ENCODE measurements at places on chromosomes 12 and 14.

DNA sequence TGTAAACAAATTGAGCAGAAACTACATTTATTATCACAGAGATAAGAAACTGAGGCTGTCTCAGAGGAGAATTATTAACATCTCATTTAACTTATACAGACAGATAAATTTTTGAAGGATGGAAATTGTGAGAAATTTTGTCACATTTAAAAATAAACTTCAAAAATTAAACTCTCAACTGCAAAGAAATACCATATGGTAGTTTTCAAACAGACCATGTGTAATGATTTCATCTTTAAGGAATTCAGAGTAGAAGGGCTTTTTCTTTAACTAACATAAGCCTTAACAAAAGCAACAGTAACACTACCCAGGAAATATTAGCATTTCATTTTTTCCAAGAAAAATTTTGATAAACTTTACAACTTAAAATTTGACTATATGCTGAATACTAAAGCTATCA lies 26.6 kb downstream of the NUP37 start:
- no peak for DNase-seq
- H3K27me3 ChIP-seq: no peaks in the 10 kb centered on the region
- no peaks in the 10 kb centered on the region for H3K4me1 ChIP-seq
- H3K36me3 ChIP-seq: peaks cover 25% of the 10 kb centered on the region
- no peak overlapping the region for H3K4me3 ChIP-seq

DNA sequence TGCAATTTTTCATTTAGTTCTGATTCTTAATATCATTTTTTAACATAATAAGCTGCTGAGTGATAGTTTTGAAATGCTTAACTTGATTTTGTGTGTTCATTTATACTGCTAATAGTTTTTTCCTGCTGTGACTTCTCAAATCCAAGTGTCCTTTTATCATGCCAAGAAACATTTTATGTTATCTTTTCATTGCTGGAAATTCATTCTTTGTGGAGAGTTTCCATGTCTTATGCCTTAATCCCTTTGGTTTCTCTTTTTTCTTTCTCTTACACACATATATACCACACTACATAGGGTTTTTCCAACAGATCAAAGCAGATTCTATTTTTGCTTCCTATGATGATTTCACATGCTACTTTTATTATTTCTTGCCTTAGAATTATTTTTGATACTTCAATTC lies 981.1 kb downstream of the SLC6A15 start:
- no peaks in the 10 kb centered on the region for H3K36me3 ChIP-seq
- DNase-seq: no peak
- H3K27ac ChIP-seq: no peak overlapping the region
- H3K4me3 ChIP-seq: no peak overlapping the region

- no peaks in the 10 kb centered on the region for H3K27me3 ChIP-seq
- peaks cover 3% of the 10 kb centered on the region for H3K4me1 ChIP-seq
- no peak overlapping the region for H3K27ac ChIP-seq
- H3K36me3 ChIP-seq: peaks cover 34% of the 10 kb centered on the region
These were observed 61.4 kb upstream of the VPS33A start for GRCh38 chr12:122327494-122328385.

DNA sequence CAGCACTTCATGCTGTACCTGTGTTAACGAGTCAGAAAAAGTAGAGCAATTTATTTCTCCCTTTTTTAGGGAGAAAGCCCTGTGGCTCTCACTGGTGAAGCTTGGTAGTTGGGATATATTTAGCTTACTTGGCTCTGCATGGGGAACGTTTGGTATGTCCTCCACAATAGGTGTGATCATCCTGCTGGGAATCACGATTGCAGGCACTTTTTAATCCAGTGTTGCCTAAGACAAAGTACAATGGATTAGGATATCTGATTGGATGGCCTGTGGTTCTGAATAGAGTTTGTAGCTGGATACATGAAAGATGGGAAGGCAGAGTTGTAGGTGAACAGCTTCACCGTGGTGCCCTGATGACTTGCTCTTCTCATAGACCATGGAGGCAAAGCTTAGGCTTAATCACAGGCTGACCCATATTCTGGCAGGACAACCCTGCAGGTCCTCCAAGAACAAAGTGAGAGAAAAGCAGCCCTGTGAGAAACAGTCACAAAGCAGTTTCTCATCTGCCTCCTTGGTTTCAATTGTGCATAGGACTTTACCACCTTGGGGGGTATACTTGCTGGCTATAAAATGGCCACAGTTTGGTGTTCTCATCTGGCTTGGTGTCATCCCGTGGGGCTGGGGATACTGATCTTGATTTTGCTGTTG lies 7.5 kb downstream of the RESF1 start:
- H3K36me3 ChIP-seq: peaks cover 43% of the 10 kb centered on the region
- peaks cover 10% of the 10 kb centered on the region for H3K4me1 ChIP-seq
- DNase-seq: no peak
- no peak overlapping the region for H3K27ac ChIP-seq

- peaks cover 16% of the 10 kb centered on the region for H3K4me1 ChIP-seq
- peak; percentile 16 for DNase-seq
- no peaks in the 10 kb centered on the region for H3K27me3 ChIP-seq
- H3K27ac ChIP-seq: no peak overlapping the region
- H3K4me3 ChIP-seq: no peak overlapping the region
- no peaks in the 10 kb centered on the region for H3K36me3 ChIP-seq
These were observed 58.7 kb upstream of the STK38L start for GRCh38 chr12:27185234-27186021.

- peak within 1 kb of the TSS; percentile 83 for H3K4me3 ChIP-seq
- DNase-seq: peak; percentile 77
- H3K36me3 ChIP-seq: no peaks in the 10 kb centered on the region
- H3K27ac ChIP-seq: peak within 1 kb of the TSS; percentile 81
These were observed at the start of gene ZBTB42 for GRCh38 chr14:104800771-104801519. ZBTB42 (plus strand) TSS chr14:104801101; CDS start chr14:104801198, 97 bp downstream.

DNA sequence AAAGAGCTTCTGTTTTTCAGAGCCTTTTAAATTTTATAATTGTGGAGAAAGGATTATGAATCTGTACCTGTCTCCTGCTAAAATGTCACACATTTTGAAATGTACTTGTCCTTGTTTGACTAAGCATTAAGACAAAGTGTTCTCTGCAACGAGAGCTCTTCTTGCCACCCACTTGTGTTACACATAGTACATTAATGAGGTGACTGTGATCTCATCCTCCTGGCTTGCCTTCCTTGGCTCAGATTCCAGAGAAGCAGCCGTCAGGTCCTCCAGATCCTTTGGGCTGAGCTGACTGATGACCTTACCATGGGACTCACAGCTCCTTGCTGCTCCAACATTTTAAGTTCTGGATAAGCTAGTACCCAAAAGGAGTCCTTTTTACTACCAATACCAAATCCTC lies 81.4 kb downstream of the BBS10 start:
- H3K27me3 ChIP-seq: no peaks in the 10 kb centered on the region
- no peaks in the 10 kb centered on the region for H3K36me3 ChIP-seq
- H3K4me3 ChIP-seq: no peak overlapping the region
- DNase-seq: no peak

- H3K27me3 ChIP-seq: no peaks in the 10 kb centered on the region
- H3K4me3 ChIP-seq: no peak overlapping the region
- H3K36me3 ChIP-seq: no peaks in the 10 kb centered on the region
- peaks cover 5% of the 10 kb centered on the region for H3K4me1 ChIP-seq
- H3K27ac ChIP-seq: no peak overlapping the region
- DNase-seq: no peak
These were observed 33.7 kb upstream of the HELB start for GRCh38 chr12:66268562-66268961.

- no peaks in the 10 kb centered on the region for H3K4me1 ChIP-seq
- no peaks in the 10 kb centered on the region for H3K27me3 ChIP-seq
- no peaks in the 10 kb centered on the region for H3K36me3 ChIP-seq
- no peak overlapping the region for H3K27ac ChIP-seq
- no peak for DNase-seq
- H3K4me3 ChIP-seq: no peak overlapping the region
These were observed 25.2 kb downstream of the SRGAP1 start for GRCh38 chr12:63869656-63870055.

DNA sequence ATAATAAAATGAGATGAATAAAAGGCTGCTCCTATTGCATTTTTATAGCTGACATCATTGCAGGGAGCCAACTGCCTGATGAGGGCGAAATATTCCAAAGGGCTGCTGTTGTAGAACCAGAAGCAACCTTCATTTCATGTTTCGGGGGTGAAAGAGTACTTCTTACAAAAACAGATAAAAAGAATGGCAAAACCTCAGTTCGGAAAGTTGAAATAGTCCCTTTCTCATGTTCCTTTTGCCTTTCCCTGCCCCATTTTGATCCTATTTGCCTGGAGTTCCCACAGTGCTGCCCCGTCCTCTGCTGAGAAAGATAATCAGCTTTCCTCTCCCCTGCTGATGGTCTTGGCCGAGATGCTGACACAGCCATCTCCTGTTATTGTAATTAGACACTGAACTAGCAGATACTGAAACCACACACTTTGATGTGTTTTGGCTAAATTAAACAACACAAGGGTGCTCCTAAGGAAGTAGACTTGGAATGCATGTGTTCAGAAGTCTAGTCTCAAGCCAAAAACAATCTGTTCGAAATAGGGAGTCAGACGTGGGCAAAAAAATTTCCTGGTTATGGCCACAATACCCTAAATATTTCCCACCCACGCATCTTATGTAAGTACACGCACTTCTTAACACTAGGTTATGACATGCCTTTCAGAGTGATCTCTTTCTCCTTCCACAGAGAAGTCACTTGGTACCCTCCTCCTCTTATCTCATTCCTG lies 117.2 kb downstream of the PPM1H start:
- H3K4me3 ChIP-seq: no peak overlapping the region
- no peaks in the 10 kb centered on the region for H3K27me3 ChIP-seq
- peak; percentile 84 for DNase-seq

- H3K4me3 ChIP-seq: no peak overlapping the region
- no peak for DNase-seq
- H3K36me3 ChIP-seq: no peaks in the 10 kb centered on the region
- H3K27ac ChIP-seq: no peak overlapping the region
- no peaks in the 10 kb centered on the region for H3K27me3 ChIP-seq
These were observed 5.1 kb upstream of the SMOC1 start for GRCh38 chr14:69873877-69874780.

DNA sequence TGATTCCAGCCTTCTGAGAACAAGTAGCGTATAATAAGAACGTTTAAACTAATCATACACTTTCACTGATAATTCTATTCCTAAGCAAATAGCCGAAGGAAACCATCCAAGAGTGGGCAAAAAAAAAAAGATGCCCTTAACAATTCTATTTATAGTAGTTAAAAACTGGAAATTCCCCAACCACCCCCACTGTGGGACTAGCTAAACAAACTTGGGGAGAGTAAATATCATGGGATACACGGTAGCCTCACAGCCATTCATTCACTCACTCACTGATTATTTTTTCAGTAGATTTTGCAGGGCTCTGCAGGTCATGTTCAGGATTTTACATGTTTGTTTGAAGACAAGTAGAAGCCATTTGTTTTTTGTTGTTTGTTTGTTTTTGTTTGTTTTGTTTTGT lies 197.0 kb downstream of the ETV6 start:
- peaks cover 26% of the 10 kb centered on the region for H3K36me3 ChIP-seq
- no peak overlapping the region for H3K4me3 ChIP-seq
- H3K27me3 ChIP-seq: no peaks in the 10 kb centered on the region
- H3K27ac ChIP-seq: no peak overlapping the region

DNA sequence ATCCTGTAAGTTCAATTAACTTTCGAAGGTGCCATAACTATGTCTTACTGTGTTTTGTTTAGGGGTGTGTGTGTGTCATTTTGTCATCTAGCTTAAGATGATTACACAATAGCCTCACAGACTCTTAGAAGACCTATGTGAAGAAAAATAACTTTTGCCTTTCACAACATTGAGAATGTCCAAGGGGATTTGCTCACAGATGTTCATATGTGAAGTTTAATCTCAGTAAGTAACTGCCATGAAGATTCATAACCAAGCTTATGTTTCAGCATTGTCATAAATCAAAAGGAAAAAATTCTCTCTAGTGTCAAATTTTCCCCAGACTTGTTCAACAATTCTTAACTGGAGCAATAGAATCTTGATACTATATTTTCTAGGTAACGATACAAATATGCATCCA lies 226.1 kb upstream of the PRKD1 start:
- no peaks in the 10 kb centered on the region for H3K4me1 ChIP-seq
- H3K36me3 ChIP-seq: no peaks in the 10 kb centered on the region
- no peak overlapping the region for H3K27ac ChIP-seq
- no peak for DNase-seq
- H3K27me3 ChIP-seq: no peaks in the 10 kb centered on the region

DNA sequence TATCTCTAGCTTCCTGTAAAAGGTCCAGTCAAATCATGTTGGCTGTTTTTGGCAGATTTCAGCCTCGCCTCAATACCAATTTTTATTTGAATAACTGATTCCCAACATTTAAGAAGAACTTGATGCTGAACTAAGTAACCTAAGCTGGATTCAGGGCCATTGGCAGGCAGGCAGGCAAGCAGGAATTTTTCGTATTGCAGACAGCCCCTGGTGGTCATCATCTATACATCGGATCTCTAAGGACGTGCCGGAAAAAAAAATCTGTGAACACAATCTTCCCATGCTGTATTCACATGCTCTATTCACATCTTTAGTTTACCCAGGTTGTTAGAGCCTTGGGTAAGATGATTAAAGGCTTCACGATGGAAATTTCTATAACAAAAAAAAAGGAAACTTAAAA lies 7.0 kb downstream of the VCPKMT start:
- no peak overlapping the region for H3K27ac ChIP-seq
- peaks cover 3% of the 10 kb centered on the region for H3K4me1 ChIP-seq
- no peak overlapping the region for H3K4me3 ChIP-seq
- peaks cover 51% of the 10 kb centered on the region for H3K36me3 ChIP-seq
- DNase-seq: peak; percentile 17

GRCh38 chr12:124642105-124642504 lies 74.7 kb upstream of the NCOR2 start:
- no peak for DNase-seq
- H3K4me1 ChIP-seq: peaks cover 13% of the 10 kb centered on the region
- no peak overlapping the region for H3K4me3 ChIP-seq
- H3K36me3 ChIP-seq: no peaks in the 10 kb centered on the region
- H3K27ac ChIP-seq: no peak overlapping the region
- no peaks in the 10 kb centered on the region for H3K27me3 ChIP-seq

- peaks cover 2% of the 10 kb centered on the region for H3K27me3 ChIP-seq
- H3K4me3 ChIP-seq: peak within 1 kb of the TSS; percentile 74
- H3K36me3 ChIP-seq: no peaks in the 10 kb centered on the region
- peaks cover 18% of the 10 kb centered on the region for H3K4me1 ChIP-seq
- peak; percentile 94 for DNase-seq
- H3K27ac ChIP-seq: no peak within 1 kb of the TSS
These were observed at the start of gene FGD4 for GRCh38 chr12:32399370-32400113. FGD4 (plus strand) TSS chr12:32399558.

DNA sequence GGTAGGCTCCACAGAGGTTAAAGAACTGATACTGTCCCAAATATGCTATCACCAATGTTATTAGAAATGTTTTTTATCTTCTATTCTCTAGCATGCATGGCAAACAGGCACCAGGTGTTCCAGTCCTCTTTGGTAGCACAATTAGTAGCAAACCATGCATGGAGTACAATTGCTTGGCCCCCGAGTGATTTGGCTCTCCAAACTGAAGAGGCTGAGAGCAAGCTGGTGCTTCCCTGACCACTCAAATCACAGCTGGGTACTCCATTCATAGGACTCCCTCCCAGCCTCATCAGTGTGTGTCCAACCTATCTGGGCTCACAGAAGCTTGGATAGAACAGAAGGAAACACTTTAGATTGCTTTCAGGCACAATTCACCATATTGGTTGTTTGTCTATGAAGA lies 93.4 kb downstream of the DIO2 start:
- H3K27me3 ChIP-seq: no peaks in the 10 kb centered on the region
- no peaks in the 10 kb centered on the region for H3K4me1 ChIP-seq
- no peak overlapping the region for H3K27ac ChIP-seq
- DNase-seq: no peak
- H3K36me3 ChIP-seq: no peaks in the 10 kb centered on the region

All from common myeloid progenitor, CD34-positive (primary cell).